ENCODE measurements at places on chromosomes 2 and 18.

GRCh38 chr2:12978066-12978835, 261.5 kb downstream of the TRIB2 start:
- no peak for DNase-seq

DNA sequence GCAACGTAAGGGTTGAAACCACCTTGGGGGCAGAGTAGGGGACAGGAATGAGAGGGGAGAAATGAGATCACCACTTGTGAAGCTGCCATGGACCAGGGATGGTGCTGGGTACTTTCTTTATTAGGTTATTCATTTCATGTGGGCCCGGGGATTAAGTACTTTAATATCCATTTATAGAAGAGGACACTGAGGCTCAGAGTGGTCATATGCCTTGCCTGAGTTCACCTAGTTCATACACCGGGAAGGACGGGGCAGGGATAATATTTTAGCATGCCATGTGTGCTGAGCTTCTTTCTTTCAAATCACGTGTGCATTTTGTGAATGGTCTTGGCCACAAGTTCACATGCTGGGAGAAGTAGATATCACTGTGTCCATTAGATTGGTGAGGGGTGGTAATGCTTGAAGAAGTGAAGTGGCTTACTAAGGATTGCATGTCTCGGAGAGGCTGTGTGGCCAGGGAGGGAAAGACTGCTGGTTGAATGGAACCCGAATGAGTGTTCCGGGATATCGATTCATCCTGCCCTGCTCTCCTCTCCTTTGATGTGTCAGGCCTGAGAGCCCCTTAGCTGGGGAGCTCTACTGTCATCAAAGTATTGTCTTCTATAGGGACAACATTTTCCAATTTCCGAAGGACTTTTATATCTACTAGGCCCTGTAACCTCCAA, 187.1 kb downstream of the MYCN start:
- no peak for DNase-seq

DNA sequence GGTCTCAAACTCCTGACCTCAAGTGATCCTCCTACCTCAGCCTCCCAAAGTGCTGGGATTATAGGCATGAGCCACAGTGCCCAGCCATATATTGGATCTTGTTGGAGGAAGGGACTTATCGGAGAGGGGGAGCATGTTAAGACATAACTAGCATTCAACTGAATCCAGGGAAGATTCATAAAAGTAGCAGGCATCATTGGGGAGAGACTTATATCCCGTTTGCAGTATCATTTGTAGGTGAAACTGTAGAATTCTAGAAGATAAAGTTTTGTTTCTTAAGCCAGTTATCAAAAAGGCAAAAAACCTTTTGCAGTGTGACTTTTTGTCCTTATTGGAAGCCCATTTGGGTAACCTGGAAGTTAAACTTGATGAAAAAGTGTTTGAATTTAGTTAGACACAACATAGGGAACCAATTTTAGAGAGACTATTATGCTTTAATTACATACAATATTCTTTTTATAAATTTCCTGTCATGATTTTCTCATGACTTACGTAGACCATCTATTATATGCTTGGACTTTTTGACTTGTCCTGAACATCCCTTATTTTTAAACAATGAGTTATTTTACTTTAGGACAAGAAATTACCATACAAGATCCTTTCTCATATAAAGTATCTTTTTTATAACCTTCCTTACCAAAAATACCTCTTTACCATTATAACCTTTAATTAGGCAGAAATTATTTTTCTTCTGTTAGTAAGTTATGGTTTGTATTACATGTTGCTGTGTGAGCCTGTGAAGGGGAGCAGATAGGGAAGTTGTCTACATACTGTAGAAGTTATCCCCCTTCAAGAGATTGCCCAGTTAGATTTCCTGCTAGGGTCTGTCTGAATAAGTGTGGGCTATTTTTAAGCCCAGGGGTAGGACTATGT, 20.3 kb downstream of the RAB3GAP1 start:
- DNase-seq = no peak

- no peak for DNase-seq
These were observed 29.3 kb upstream of the ZNF385B start for GRCh38 chr2:179890666-179891065.

DNA sequence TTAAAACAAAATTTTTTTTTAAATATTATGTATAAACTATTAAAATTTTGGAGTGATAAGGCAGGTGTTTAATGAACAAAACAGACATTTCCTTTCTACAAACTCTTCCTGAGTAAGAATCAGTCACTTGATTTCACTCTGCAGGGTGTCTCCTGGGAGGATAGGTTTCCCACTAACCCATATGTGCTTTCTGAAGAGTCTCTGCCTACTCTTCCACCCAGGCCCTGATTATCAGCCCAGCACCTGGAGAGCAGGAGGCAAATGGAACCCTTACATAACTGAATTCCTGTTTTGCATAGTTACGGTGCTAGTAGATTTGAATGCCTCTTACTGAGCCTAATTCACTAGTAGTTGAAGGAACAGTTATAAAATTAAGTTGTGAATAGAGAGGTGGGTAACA, 1718.6 kb downstream of the SUCLG1 start:
- no peak for DNase-seq

DNA sequence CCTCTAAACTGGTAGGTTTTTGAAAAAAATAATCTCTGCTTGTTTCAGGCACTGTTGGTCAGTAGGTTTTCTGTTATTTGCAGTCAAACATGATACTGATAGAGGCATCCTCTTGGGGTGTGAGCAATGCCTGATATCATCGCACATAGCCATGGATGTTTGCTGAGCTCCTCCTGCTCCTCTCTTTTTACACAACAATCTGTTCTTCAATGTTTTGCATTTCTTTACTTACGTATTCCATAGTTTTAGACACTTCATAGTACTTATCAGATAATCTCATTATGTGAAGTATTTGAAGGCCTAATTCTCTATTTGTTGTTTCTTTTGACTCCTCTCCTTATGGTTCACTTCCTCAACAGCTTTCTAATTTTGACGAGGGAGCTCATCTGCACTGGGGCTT, 23.0 kb upstream of the HS6ST1 start:
- no peak for DNase-seq

DNA sequence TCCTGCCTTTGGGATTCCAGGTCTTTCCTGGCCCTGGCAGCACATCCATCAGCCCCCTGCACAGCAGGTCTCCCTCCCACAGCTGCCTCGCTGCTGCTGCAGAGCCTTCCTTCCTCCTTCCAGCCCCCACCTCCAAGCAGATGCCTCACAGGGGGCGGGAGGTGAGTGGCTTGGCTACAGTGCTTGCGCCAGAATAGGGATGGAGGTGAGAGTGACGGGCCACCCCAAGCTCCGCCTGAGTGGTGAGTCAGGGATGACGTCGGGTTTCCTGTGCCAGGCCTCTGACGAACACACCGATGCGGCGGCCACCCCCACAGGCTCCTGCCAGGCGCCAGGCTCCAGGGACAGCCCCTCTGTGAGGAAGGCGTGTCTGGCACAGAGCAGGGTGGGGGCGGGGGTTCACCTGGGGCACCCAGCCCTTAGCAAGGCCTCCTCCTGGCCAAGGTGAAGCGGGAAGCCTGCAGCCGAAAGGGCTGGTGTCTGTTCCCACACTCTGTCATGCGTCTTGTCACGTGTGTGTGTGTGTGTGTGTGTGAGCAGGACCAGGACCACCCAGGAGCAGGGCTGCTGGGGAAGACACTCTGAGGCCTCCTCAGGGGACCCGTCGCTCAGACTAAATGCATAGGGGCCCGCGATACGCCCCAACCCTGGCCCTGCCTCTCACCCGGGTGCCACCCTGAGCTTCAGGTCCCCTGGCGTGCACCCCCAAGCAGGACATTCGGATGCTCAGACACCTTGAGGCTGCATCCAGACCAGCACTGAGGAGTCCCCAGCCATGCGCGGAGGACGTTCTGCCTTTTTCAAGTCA, 3.4 kb upstream of the DUSP2 start:
- peak; percentile 98 for DNase-seq

- DNase-seq = no peak
These were observed 17.9 kb upstream of the ALPI start for GRCh38 chr2:232438091-232438490.
